Stimulated activated naive B cell treated with anti-CD40 and anti-IgM and Interleukin-4, amounts not matched to agents 10 μg/mL and 1 μg/mL and 100 μg/mL, for 72 hours (primary cell): ENCODE measurements at places on chromosomes 2 and 18.

DNA sequence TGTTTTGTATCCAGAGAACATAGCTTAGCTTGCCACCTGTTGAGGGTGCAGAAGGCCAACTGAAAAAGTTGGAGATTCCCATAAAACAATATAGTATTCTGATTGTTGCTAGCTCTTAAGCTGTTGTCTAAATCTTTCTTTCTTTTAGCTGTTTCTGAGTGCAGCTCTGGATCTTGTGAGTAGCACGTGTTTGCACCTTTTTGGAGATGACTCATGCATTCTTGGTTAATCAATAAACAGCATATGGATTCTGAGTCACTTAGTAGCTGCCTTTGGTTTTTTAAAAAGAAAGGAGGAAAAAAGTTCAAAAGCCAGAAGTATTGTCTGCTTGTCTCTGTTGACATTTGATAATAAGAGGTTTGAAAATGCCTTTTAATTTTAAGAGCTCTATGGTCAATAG is 483.0 kb upstream of the FSIP2 start:
- H3K4me1 ChIP-seq: no peaks in the 10 kb centered on the region
- H3K36me3 ChIP-seq: no peaks in the 10 kb centered on the region
- H3K27ac ChIP-seq: no peak overlapping the region
- H3K27me3 ChIP-seq: no peaks in the 10 kb centered on the region
- DNase-seq: no peak

- DNase-seq: no peak
- H3K4me3 ChIP-seq: no peak overlapping the region
- no peaks in the 10 kb centered on the region for H3K4me1 ChIP-seq
- no peak overlapping the region for H3K27ac ChIP-seq
- no peaks in the 10 kb centered on the region for H3K36me3 ChIP-seq
- H3K27me3 ChIP-seq: no peaks in the 10 kb centered on the region
Measured at GRCh38 chr18:12468445-12468844, 60.7 kb downstream of the PRELID3A start.

DNA sequence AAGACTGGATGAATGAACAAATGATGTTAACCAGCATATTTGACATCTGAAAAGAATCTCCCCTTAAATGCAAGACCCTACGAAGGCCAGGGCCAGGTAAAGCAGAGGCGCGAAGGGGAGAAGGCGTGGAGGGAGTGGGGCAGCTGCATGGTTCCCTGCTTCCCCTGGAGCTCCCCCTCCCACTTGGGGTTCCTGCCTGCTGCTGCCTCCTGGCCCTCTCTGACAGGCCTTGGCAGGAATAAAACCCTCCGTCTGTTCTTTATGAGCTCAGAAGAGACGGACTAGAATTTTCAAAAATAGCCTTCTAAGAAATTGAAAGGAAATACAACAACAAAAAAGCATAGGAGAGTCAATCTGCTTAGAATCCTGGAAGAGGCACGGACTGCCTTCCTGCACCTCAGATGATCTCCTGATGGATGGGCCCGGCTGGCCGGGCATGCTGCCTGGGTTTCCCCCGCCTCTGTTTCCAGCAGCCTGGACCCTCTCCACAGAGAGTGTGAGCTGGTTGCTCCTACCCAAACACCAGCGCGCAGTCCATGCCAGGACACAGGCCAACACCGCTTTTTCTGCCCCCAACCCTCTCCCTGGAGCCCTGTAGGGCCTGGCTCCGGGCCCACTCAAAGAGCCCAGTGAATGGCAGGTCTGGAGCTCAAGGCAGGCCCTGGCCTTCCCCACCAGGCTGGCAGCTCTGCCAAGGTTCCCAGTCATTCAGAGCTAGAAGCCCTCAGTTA is 23.9 kb downstream of the CFAP65 start:
- no peaks in the 10 kb centered on the region for H3K36me3 ChIP-seq
- no peak overlapping the region for H3K4me3 ChIP-seq
- H3K4me1 ChIP-seq: no peaks in the 10 kb centered on the region
- DNase-seq: no peak
- peaks cover 46% of the 10 kb centered on the region for H3K27me3 ChIP-seq
- H3K27ac ChIP-seq: no peak overlapping the region

GRCh38 chr2:105396254-105397024 is 2.4 kb downstream of the FHL2 start:
- no peak overlapping the region for H3K27ac ChIP-seq
- peaks cover 10% of the 10 kb centered on the region for H3K4me1 ChIP-seq
- no peak overlapping the region for H3K4me3 ChIP-seq
- peaks cover 51% of the 10 kb centered on the region for H3K27me3 ChIP-seq
- DNase-seq: no peak

- H3K27ac ChIP-seq: no peak overlapping the region
- H3K36me3 ChIP-seq: no peaks in the 10 kb centered on the region
Measured at GRCh38 chr2:10097352-10098148, 17.3 kb upstream of the CYS1 start.

- no peak for DNase-seq
- peaks cover 36% of the 10 kb centered on the region for H3K4me1 ChIP-seq
- H3K27me3 ChIP-seq: no peaks in the 10 kb centered on the region
- no peak overlapping the region for H3K4me3 ChIP-seq
Measured at GRCh38 chr2:168470320-168471162, 14.5 kb downstream of the CERS6 start.
